ENCODE measurements at places on chromosomes 3 and 15.

GRCh38 chr3:4850211-4850927 lies 128.9 kb upstream of the BHLHE40 start:
- DNase-seq, result no peak

GRCh38 chr15:82944821-82945220 lies 7.7 kb downstream of the HOMER2 start:
- peak; percentile 69 for DNase-seq

DNA sequence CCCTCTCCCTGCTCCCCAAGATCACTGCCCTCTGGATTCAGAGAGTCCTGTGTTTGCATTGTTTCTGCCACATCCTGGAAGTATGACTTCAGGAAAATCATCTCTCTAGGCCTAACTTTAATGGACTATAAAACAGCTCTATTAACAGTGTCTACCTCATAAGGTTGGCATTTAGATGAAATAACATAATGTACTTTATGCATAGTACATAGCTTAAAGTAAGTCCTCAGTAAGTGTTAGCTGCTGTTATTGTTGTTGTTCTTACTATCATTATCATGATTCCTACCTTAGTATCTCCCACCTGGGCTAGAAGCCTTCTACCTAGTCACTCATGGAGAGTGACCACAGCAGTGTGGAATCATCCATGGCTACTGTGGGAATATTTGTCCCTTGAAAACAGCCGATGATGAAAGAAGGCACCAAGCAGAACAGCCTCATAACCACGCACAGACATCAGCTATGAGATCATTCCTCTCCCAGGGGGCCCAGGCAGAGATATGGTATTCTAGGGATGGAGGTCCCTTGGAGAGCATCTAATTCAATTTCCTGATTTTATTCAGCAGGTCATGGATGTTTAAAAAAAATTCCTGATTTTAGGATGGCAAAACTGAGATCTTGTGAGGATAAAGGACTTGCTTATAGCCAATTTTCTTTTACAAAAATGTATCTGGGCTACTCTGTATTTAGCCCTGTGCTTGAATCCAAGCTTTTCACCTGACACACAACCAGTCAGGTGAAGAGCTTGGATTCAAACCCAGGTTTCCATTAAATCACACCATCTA lies 1.9 kb downstream of the FSD2 start:
- DNase-seq, result peak; percentile 54

- DNase-seq, result no peak
Measured at GRCh38 chr15:99578809-99579208, 13.0 kb downstream of the MEF2A start.

DNA sequence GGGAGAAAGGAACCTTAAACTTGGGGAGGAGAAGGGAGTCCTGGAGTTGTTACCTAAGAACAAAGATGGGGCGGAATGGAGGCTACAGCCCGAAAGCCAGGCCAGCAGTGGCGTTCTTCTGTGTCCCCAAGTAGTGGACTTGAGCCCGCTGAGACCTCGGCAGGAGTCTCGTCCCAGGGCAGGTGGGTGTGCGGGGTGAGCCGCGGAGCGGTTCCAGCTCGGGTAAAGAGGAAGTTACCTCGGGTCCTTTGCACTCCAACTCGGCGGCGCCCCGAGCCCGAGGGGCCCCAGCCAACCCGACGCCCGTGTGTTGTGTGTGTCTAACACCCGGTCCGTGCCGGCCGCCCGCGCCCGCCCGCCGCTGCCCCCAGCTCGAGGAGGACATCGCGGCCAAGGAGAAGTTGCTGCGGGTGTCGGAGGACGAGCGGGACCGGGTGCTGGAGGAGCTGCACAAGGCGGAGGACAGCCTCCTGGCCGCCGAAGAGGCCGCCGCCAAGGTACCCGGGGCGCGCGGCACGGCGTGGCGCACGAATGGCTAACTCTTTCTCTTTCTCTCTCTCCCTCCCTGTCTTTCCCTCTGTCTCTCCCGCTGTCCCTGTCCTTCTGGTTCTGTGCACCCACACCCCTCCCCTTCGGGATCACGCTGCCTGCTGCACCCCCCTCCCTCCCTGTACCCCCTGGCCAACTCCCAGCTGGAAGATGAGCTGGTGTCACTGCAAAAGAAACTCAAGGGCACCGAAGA lies 959 bp downstream of the TPM1 start:
- no peak for DNase-seq

DNA sequence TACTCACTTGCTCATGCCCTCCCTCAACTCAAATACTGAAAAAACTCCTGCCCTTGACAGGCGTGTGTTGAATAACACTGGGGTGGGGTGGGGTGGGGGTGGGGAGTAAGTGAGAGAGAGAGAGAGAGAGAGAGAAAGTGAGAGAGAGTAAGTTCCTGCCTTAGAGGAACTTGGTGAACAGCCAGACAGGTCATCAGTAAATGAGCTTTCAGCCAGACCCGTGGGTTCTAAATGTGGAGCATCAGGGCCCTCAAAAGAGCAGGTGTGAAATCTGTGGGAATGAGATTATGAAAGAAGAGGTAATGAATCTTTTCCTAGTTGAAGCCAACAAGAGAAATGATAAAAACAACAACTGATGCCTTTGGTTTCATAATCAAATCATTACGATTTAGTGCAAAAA lies 134.4 kb upstream of the FAM3D start:
- DNase-seq, result no peak

DNA sequence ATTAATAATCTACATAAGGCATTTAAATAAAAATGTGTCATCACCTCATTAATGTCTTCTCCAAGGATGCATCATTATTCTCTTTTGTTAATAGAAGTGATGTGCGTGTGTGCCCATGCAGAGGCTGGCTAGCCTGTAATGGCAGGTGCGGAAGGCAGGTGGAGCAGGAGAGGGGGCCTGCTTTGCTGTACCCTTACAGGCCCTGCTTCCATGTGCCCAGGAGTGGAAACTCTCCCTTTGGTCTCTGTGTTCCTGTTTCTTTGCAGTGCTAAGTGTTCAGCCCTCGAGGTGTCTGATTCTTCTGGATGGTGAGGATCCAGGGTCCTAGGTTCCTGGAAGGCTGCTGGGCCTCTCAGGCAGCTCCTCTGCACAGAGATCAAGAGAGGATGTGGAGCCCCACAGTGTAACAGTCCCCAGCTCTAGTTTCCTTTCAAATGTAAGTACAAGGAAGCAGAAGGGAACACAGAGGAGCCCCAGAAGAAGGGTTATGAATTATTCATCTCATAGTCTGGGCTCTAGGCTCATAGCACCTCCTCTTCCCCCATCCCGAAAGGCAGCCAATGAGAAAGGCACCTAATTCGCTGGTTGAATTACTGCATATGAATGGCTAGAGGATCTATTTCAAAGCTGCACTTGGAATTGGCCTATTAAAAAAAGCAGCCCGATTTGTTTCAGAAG lies 39.2 kb upstream of the AGBL1 start:
- DNase-seq, result no peak

- DNase-seq, result no peak
Measured at GRCh38 chr15:100501117-100501516, 27.6 kb downstream of the CERS3 start.

DNA sequence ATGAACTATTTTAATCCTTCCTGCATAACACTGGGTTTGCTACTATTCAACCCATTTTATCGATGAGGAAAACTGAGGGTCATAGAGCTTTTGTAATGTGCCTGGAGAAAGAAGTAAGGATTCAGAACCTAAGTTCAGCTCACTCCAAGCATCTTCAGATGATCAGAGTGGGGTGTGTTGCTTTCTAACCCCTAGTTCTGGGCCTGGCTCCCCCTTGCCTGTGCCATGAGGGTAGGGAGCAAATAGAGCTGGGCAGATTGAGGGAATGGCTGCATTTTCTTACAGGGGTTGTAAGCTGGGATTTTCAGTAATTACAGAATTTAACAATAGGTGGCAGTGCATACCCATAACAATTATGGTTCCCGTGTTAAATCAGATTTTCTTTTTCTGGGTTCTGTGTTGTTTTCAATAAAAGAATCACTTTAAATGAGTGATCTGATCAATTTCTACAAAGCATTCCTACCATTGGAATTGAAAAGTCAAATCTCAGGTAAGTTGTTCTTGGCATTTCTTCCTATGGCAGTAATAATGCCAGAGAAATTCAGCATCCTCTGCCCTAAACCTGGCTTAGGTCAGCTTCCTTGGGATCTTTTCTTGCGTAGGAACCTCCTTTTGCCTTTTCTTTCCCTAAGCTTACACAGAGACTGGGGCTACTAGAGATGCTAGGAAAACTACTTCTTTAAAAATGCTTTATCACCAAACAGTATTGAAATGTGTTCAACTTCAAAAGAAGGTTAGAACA lies 103.8 kb upstream of the IL12A start:
- DNase-seq, result peak; percentile 45

- peak; percentile 78 for DNase-seq
Measured at GRCh38 chr15:65476903-65477302, 40.6 kb downstream of the DPP8 start.

DNA sequence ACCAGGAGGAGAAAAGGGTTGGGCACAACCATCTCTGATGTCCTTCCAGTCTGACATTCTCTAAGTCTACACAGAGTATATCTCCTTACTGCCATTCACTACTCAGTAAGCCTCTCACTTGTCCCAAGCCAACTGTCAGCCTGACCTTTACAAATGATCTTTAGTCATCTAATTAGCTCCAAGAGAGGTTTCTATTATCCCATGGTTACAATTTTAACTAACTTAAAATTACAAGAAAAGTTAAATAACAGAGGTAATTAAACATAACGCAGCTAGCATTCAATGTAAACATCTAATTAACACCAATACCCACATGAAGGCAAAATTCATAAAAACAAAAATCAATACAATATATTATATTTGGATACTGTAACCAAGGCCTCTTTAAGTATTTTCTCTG lies 126.9 kb downstream of the LSAMP start:
- no peak for DNase-seq

DNA sequence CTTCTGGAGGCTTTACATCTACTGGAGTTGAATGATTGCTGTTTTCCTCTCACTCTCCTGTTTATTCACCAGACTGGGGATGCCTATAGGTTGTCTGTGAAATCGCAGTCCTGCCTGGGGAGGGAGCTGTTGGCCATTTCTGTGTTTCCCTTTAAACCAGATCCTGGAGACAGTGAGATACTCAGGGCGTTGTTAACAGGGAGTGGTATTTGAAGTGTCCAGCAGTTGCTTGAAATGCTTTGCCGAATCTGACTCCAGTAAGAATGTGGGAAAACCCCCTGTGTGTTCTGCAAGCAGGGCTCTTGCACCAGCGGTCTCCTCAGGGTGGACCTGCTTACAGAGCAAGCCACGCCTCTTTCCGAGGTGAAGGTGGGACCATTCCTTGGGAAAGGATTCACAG lies 4.3 kb upstream of the LRRK1 start:
- DNase-seq, result no peak

DNA sequence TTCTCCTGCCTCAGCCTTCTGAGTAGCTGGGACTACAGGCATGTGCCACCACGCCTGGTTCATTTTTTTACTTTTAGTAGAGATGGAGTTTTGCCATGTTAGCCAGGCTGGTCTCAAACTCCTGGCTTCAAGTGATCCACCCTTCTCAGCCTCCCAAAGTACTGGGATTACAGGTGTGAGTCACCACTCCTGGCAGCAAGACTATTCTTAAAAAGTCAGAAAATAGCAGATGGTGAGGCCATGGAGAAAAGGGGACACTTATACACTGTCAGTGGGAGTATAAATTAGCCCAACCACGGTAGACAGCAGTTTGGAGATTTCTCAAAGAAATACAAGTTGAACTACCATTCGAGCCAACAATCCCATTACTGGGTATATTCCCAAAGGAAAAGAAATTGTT lies 603.3 kb upstream of the TBL1XR1 start:
- peak; percentile 71 for DNase-seq

- peak; percentile 77 for DNase-seq
Measured at GRCh38 chr3:188207941-188208515, 54.1 kb downstream of the LPP start.

- DNase-seq, result no peak
Measured at GRCh38 chr3:185439745-185440466, 58.9 kb downstream of the TMEM41A start.

- DNase-seq, result no peak
Measured at GRCh38 chr3:37968813-37969595, 21.6 kb upstream of the VILL start.

DNA sequence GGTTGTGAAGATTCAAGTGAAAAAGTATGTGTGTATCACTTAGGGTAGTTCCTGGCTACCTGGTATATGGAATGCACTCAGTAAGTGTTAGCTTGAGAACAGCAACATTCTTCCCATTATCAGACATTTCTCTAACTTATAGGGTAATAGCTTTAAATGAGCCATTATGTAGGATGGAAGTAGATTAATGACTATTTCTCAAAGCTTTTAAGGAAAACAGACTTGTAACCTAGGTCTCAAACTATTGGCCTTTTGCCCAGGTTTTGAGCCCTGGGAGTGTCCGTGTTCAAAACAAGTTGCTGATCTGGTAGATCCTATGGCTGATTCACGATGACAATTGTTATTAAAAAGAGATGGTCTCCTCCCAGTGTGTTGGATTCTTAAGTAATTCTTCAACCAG lies 129.1 kb upstream of the UMPS start:
- DNase-seq, result no peak
